ENCODE measurements at places on chromosomes 13 and 19. TPM values are rescaled to one million over a fixed set of nuclear protein-coding genes. Genes with fewer than 3 reads are reported as not detected.
A peak's percentile ranks its signal among the peaks of the same experiment; 100 is the strongest.

DNA sequence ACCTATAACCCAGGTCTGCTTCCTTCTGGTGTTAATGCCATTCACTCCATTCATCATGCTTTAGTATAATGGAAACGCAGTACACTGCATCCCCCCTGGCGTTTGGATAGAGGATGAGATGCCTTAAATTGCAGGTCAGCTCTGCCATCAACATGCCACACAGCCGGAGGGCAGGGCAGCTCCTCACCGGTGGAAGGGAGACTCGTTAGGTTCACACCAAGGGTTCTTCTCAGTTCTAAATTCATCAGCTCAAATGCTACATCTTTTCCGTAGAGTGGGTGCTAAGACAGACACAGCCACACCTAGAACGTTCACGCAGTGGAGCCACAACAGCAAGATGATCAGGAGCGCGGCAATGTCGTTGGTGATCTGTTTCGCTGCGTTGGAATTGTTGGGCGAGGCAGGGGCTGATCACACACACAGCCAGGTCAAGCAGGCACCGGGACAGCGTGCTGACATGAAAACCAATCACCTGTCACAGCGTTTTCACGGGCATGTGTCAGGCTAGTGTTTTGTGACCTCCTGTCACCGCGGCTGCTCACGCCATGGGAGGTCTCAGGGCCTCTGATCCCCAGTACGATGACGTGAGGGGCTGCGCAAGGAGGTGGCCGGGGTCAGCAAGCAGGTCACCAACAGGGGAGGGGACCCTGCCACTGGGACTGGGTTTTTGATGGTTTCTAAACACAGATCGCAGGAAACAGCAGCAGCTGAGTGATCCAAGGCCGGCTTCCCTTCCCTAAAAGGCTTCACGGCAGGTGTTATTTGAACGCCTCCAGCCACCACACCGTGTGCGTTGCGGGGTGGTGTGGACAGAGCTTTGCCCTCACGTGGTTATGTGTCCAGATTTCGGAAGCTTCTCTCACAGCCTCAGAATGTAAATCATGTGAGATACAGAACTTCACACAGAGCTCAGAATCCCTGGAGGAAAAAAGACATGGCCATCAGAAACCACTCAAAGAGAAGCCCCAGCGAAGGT, 94.3 kb upstream of the IRS2 start:
- H3K27ac ChIP-seq = no peak overlapping the region
- H3K4me3 ChIP-seq = no peak overlapping the region
- no peak for DNase-seq

DNA sequence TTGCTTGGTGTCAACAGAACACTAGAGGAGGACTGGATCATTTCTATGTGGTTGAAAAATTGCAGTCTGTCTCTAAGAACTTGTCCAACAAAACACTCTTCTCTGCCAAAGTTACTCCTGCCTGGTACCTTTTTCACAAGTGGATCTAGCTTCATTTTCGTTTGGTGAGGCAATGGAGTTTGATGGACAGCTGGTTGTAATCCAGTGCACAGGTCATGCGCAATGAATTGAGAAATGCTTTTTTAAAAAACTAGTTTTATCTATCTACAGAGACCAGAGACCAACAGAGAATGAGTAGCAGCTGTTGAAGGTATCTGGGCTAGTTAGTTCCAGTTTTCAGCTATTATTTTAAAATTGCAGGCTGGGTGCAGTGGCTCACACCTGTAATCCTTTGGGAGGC, 12.0 kb upstream of the KBTBD6 start:
- H3K4me3 ChIP-seq = no peak overlapping the region
- H3K36me3 ChIP-seq = no peaks in the 10 kb centered on the region
- H3K27me3 ChIP-seq = no peaks in the 10 kb centered on the region
- H3K27ac ChIP-seq = no peak overlapping the region
- DNase-seq = no peak

The ZNF575 gene
- 1.9 TPM for total RNA-seq

GRCh38 chr19:17091758-17092333, 16.3 kb downstream of the MYO9B start:
- peak overlapping the region; percentile 22 for H3K27ac ChIP-seq
- no peak overlapping the region for H3K4me3 ChIP-seq
- H3K36me3 ChIP-seq = peaks cover 25% of the 10 kb centered on the region
- H3K27me3 ChIP-seq = no peaks in the 10 kb centered on the region
- H3K4me1 ChIP-seq = peaks cover 26% of the 10 kb centered on the region

DNA sequence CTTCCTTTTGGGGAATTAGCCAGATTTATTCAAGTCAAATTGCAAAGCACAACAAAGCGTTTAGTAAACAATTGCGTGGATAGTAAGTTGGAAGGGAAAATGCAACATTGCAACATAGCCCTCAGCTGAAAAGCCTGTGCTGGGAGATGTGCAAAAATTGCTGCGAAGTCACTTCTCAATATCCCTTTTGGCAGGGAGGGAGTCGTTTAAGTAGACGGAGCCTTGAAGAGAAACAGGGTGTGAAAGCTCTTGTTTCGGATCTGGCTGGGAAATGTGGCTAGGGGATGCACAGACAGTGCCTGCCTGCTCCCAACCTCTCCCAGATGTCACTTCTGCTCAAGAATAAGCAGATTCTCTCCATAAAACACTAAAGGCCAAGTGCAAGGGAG, 56.8 kb downstream of the SLC7A1 start:
- no peak overlapping the region for H3K27ac ChIP-seq
- no peak overlapping the region for H3K4me3 ChIP-seq
- peaks cover 20% of the 10 kb centered on the region for H3K4me1 ChIP-seq
- H3K27me3 ChIP-seq = no peaks in the 10 kb centered on the region

The IGFL3 gene
- not detected for total RNA-seq

- no peaks in the 10 kb centered on the region for H3K36me3 ChIP-seq
- no peak overlapping the region for H3K27ac ChIP-seq
- no peak for DNase-seq
- peaks cover 39% of the 10 kb centered on the region for H3K4me1 ChIP-seq
Measured at GRCh38 chr19:18647371-18647767, 10.5 kb downstream of the KLHL26 start.

The BCL2L12 gene
- total RNA-seq = 8.8 TPM

The CLEC17A gene
- total RNA-seq = not detected

- H3K4me1 ChIP-seq = no peaks in the 10 kb centered on the region
- no peak for DNase-seq
- no peak overlapping the region for H3K27ac ChIP-seq
- H3K4me3 ChIP-seq = no peak overlapping the region
- H3K36me3 ChIP-seq = no peaks in the 10 kb centered on the region
- H3K27me3 ChIP-seq = no peaks in the 10 kb centered on the region
Measured at GRCh38 chr19:30757837-30758617, 385.8 kb downstream of the ZNF536 start.

- H3K36me3 ChIP-seq = no peaks in the 10 kb centered on the region
- H3K4me3 ChIP-seq = no peak overlapping the region
- peaks cover 33% of the 10 kb centered on the region for H3K4me1 ChIP-seq
- DNase-seq = no peak
Measured at GRCh38 chr13:46202188-46202795, 9.4 kb upstream of the LRRC63 start.

- H3K36me3 ChIP-seq = no peaks in the 10 kb centered on the region
- H3K27me3 ChIP-seq = no peaks in the 10 kb centered on the region
- DNase-seq = no peak
- no peak overlapping the region for H3K27ac ChIP-seq
Measured at GRCh38 chr13:42847891-42848663, 66.7 kb downstream of the FAM216B start.

GRCh38 chr19:32687681-32688080, 3.9 kb upstream of the NUDT19 start:
- H3K4me1 ChIP-seq = peaks cover 9% of the 10 kb centered on the region
- no peak for DNase-seq
- H3K27ac ChIP-seq = no peak overlapping the region
- H3K4me3 ChIP-seq = no peak overlapping the region
- H3K27me3 ChIP-seq = no peaks in the 10 kb centered on the region

The IFNL1 gene
- not detected for total RNA-seq
